ENCODE measurements at places on chromosomes 7 and 10.
A peak's percentile ranks its signal among the peaks of the same experiment; 100 is the strongest.

GRCh38 chr7:107643938-107644308 is 16.7 kb upstream of the SLC26A4 start:
- DNase-seq, result no peak

DNA sequence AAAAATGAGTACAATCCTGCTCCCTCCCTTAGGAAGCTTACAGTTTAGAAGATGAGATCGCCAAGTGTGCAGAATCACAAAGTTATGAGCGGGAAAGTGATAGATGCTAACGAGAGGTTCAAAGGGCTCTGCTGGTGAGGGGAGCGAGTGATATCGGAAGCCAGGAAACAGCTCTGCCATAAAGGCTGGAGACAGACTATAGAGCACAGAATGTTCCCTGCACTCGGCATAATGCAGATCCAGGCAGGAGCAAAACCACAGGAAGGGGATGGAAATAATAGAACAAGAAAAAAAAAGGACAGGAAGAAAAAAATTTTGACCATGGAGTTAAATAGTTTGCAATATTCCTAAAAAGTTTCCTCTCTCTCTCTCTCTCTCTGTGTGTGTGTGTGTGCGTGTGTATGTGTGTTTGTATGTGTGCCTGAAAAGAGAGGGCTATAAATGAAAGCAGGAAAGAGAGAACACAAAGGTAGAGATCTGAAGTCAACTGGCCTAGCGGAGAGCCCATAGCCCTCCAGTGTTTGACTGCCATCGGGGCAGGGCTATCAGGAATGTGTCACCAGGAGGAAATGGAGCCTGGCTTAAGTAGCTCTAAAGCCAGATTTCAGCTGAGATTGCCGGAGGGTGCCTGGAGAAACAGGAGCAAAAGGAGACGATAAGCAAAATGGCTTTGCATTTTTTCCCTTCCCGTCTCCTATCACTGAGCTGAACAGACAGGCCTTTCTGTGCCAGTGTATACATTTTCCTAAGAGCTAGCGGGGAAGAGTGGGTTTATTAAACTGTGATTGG is 175.8 kb upstream of the LYZL1 start:
- DNase-seq, result no peak

- DNase-seq, result no peak
These were observed 66.3 kb upstream of the SP4 start for GRCh38 chr7:21361413-21362125.

DNA sequence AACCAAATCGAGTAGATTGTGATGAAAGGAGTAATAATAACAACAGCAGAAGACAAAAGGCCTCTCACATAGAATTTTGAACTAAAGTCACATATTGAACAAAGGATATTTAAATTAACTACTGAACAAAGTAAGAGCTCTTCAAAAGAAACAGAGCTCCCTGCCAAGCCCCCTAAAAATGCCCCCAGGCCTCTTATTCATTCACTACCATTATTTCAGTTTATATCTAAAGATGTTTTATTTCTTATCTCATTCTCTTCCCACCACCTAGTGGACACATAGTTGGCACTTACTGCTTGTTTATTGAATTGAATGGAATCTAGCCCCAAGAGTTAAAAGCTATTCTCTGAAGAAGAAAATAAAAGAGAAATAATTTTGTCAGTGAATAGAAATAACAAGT is 37.4 kb downstream of the VCL start:
- no peak for DNase-seq

- DNase-seq, result no peak
These were observed 15.4 kb downstream of the CCDC136 start for GRCh38 chr7:128807191-128807590.

DNA sequence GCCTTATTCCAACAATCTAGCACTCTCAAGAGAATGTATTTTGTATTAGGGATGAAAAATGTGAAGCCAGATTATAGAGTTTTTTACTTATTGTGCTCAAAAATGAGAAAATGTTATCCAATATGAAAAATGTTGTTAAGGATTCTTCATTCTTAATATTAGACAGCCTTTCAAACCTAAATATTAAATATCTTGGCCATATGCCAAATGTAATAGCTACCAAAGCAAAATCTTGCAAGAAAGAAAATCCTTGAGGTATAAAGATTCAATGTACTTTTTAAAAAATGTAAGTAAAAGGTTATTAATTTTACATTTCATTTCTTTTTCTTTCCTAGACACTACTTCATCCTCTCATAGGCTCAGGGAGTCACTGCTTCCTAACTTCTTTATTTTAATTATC is 33.4 kb downstream of the MET start:
- DNase-seq, result no peak

GRCh38 chr10:70355051-70356021 is 27.1 kb downstream of the LRRC20 start:
- no peak for DNase-seq

GRCh38 chr10:61896854-61897661 is 4.4 kb upstream of the ARID5B start:
- no peak for DNase-seq

- DNase-seq, result no peak
These were observed 990 bp downstream of the CALML3 start for GRCh38 chr10:5525561-5526341.

GRCh38 chr7:47526466-47526865 is 55.4 kb downstream of the TNS3 start:
- DNase-seq, result no peak

GRCh38 chr10:29804025-29804852 is 169.5 kb upstream of the SVIL start:
- DNase-seq, result no peak

DNA sequence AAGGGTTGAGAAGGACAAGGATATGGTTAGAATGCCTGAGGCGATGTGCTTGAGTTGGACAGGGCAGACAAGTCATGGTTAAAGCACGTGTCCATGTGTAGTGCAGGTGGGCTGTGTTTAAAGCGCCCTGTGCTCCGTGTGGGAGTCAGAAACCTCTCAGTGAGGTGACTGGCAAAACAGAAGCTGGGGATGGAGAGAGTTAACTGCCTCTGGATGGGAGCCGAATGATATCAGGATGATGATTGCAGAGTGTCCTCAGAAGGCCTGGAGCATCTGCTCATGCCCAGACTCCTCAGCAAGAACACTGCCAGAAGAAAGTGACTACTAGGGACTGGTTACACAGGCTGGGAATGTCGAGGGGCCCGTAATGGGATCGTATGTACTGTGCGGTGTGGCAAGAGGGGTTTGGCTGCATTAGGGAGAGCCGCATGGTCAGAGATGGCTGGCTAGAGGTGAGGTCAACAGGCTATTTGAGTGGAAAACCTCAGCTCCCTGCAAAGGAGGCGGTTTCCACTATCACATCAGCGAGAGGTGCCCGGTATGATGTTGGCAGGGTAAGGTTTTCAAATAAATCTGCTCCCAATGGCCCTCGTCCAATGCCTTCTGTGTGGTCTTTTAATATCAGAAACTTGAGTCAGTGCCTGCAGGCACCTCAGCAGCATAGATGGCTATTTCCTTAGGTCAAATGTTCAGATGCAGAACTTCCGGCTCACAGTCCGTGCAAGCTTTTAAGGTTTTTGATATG is 26.1 kb upstream of the MRC1 start:
- DNase-seq, result no peak

- DNase-seq, result no peak
These were observed 25.0 kb upstream of the SYCE1 start for GRCh38 chr10:133590226-133590969.

- peak; percentile 52 for DNase-seq
These were observed 36.7 kb downstream of the ASNS start for GRCh38 chr7:97835296-97836138.

- DNase-seq, result no peak
These were observed 4.9 kb downstream of the HNRNPF start for GRCh38 chr10:43403911-43404703.

DNA sequence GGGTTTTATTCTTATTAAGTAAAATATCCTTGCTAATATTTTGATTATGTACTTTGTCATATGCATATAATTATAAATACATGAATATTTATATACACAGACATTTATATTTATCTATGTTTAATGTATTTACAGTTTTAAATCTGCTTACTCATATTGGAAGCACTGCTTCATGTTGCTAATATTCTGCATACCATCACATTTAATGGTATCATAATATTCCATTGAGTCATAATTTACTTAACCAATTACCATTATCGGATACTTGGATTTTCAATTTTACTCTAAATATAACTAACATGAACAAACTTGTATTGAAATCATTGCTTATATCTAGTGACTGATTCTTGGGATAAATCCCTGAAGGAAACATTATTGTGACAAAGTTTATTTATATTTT is 155.2 kb downstream of the MBL2 start:
- no peak for DNase-seq

- DNase-seq, result no peak
These were observed 248.5 kb upstream of the GRB10 start for GRCh38 chr7:51031216-51031615.

DNA sequence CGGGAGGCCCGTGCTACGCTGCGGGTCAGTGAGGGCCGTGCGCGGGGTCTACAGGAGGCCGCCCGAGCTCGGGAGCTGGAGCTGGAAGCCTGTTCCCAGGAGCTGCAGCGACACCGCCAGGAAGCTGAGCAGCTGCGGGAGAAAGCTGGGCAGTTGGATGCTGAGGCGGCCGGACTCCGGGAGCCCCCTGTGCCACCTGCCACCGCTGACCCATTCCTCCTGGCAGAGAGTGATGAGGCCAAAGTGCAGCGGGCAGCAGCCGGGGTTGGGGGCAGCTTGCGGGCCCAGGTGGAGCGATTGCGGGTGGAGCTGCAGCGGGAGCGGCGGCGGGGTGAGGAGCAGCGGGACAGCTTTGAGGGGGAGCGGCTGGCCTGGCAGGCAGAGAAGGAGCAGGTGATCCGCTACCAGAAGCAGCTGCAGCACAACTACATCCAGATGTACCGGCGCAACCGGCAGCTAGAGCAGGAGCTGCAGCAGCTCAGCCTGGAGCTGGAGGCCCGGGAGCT is 7.0 kb downstream of the LZTS2 start:
- no peak for DNase-seq

DNA sequence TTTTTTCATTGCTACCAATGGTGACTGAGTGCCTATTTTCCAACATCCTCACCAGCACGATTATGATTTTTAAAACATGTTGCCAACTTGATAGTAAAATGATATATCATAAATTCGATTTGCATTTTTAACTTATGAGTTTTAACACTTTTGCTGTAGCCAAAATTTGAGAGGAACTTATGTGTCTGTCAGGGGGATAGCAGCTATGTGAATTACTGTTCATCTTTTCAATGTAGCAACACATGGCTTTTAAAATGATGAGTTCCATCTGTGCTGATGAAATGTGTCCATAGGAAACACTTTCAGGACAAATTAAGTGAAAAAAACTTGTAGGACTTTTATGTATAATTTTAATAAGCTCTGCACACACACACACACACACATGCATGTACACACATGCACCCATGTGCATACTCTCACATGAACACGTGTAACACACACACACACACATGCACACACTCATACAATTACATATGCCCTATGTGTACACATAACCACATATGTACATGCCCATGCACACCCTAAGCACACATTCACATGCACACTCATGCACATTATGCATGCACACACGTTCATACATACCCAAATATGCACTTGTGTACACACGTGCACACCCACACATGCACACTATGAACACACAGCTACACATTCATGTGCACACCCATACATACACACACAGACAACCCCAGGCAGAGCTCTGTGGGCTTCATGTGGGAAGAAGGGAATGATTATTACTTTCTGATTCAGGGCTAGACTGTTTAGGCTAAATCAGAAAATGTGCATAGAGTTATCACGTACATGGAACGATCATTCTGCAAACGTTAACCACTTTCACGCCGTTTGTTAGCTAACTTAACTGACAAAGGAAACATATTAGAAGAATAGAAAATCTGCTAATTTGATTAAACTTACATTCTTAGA is 68.9 kb downstream of the C10orf143 start:
- DNase-seq, result no peak

DNA sequence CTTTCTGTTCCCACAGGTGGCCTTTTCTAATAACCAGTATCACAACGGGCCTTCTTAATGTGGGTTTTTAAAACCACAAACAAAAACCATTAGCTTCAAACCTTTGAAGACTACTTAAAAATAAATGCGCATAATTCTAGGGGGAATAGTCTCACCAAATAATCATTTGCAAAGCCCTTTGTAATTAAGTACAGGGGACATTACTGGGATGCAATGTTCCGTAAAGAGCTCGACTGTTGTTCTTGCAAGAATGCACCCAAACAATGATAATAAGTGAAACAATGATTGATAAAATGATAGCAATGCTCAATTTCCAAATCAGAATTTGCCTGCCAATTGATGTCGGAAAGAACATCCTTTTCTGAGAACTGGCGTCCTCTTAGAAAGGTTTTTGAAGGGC is 589.1 kb upstream of the ADARB2 start:
- no peak for DNase-seq

- DNase-seq, result no peak
These were observed 144.4 kb downstream of the KIAA1217 start for GRCh38 chr10:24353319-24353718.

DNA sequence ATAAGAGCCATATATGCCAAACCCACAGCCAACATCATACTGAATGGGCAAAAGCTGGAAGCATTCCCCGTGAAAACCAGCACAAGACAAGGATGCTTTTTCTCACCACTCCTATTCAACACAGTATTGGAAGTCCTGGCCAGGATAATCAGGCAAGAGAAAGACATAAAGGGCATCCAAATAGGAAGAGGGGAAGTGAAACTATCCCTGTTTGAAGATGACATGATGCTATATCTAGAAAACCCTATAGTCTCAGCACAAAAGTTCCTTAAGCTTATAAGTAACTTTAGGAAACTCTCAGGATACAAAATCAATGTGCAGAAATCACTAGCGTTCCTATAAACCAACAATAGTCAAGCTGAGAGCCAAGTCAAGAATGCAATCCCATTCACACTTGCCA is 23.8 kb upstream of the STARD3NL start:
- no peak for DNase-seq

- DNase-seq, result no peak
These were observed 23.2 kb downstream of the KPNA7 start for GRCh38 chr7:99184532-99185218.

DNA sequence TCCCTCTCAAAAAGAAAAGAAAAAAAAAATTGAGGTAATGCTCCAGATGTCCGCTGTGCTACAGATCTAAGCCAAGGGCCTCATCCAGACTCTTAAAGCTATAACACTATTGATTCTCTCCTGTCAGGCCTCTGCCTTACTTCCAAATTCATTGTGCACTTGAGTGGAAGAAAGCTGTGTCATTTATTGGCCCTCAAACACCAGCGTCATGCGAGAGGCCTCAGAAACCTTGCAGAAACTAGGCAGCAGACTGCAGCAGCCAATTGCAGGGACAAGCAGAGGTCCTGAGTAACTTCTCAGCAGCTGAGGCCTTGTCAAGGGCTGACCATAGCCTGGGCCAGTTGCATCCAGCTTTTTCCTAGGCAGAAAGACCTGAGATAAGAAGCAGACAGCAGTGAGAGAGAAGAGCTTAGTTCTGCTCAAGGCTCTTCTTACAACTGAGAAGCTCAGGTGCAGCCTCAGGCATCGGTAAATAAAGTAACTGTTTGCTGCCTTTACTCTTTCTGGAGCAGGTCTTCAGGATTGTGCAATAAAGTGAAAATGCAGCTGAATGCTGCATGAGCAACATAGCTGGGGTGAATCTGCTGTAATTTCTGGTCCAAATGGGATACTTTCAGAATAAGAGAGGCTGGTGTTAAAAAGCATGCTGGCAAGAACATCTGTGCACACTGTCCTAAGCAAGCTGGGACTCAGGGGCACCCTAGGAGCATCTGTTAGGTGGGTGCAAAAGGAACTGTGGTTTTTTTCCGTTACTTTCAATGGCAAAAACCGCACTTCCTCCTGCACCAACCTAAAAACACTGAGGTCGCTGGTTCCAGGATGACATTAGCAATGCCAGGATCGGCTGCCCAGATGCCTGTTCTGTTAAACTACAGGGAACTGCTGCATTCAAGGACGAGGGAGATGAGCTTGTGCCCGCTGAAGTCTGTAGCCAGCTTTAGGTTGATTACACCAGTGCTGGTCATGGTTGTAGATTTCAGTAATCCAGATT is 181.8 kb upstream of the PFKP start:
- DNase-seq, result no peak

Data from NCI-H1105 (cell line).